ENCODE measurements at places on chromosomes 1 and 21.

DNA sequence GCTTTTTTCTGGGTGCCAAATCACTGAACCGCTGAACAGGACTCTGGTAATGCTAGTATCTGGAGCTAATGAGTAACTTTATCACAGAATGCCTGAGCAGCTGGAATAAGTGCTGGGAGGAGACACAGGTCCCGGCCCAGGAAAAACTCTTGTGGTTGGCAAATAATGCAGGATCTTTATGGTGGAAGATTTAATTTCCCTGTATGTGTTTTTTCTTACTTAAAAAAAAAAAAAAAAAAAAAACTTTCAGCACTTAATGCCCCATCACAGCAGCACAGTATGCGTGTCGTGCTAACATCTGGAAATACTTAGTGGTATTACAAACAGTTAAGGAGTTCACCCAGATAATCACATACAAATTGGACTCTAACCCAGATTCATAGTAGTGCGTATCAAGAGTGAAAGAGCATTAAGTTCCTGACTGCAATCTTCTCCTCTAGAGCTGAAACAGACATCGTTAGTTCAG is 220.7 kb downstream of the TOMM20 start:
- peak; percentile 85 for DNase-seq

DNA sequence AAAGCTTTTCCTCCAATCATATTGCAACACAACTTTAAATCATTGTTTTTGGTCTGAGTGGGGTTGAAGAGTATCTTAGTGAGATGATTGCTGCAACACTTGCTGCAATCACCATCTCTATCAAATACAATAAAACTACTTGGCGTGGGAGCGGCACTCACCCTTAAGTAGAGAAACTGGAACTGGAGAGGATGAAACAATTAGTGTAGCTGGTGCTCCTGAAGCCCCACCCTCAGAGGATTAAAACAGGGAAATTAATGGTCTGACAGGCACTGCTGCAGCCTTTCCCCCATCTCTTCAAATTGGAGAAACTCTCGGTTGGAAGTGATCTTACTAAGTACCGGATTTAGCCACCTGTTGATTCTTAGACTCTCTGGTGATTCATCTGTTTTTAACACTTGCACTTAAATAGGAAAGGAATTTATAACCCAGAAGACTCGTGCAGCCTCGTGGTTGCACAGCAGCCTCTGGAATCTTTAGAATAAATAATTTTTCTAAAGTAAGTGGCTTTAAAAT is 80.5 kb upstream of the KIF26B start:
- DNase-seq: no peak

DNA sequence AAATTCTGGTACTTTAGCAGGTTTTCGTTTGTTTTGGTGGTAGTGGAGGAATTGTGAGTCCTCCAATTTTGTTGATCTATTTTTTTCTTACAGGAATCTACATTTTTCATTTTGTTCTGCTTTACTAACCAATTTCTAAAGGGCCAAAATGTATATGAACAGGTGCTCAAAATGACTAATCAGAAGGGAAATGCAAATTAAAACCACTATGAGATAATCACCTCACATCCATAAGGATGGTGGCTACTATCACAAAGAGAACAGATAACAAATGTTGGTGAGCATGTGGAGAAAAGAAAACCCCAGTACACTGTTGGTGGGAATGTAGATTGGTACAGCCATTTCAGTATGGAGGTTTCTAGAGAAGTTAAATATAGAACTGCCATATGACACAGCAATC is 134.2 kb downstream of the LMO4 start:
- no peak for DNase-seq

DNA sequence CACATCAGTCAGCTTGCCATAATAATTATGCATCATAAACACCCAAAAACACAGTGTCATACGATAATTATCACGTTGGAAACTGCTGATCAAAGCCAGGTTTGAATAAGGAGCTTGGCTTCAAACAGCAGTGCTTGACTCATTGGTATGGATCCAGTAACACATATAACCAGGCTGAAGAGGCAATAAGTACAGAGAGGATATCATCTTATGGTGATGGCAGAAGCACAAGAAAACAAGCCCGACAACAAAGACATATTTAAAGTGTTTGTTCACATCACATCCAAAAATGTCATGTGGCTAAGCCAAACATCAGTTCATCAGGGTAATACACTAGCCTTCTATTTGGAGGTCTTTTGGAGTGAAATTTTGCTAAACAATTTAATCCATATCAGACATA is 389.7 kb downstream of the NCAM2 start:
- no peak for DNase-seq

DNA sequence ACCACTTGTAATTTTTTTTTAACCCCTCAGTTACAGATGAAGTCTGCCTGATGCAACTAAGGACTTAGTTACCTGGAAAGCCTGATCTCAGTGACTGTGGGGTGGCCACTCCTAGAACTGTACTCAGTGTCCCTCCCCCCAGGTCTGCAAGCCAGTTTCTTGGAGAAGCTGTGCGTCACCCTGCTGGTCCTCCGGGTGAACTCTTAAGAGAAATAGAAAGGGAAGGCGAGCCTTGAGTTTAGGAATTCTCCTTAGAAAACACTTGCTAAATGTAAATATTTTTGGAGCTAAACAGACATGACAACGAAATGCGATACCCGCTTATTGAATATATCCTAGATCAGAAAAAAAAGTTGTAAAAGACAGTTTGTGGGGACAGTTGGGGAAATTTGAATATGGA is 730 bp downstream of the SLC16A4 start:
- DNase-seq: no peak

DNA sequence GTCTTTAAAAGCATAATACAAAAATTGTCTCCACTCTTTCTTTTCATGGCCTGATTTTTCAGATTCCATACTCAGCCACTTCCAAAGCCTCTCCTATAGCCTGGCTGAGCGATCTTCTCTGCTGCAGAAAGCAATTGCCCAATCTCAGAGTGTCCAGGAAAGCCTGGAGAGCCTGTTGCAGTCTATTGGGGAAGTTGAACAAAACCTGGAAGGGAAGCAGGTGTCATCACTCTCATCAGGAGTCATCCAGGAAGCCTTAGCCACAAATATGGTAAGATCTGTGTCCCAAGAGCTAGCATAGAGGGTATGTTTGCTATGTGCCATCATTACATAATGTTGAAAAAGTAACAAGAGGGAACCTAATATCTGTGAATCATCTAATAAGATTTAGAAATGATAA is 130.7 kb upstream of the BMP8A start:
- DNase-seq: no peak

- no peak for DNase-seq
Measured at GRCh38 chr1:214028649-214029406, 41.1 kb downstream of the PROX1 start.

DNA sequence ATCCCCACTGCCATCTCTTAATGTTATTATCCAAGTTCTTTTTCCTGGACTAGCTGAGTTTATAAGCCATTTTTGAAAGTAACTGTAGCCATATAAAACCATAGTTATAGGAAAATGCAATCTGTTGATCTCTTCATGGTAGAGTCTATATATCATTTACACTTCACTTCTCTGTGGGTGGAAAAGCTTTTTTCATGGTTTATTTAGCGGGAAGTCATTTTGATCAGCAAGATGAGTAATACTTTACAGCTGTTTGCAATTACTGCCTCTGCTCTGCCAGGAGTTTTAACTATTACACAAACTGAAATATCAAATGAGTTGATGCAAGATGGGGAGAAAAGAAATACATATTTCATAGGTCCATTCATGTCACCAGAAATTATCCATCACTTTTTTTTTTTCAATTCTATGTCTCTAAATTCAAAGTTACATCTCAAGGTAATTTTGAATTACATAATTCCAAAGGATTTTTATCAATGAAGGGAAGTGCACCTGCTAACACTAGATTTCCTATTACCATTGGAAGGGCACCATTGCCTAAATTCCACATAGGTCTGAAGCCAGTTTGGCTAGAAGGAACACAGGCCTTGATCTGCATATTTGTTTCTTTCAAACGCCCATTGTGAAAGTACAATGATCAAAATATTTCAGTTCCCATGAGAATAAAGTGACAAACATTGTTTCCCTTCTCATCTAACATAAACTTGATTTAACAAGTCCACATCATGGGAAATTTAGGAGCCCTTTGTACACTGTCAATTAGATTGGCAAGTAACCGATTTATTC is 296.7 kb downstream of the ZNF326 start:
- DNase-seq: no peak

GRCh38 chr1:7508934-7509519 is 262.1 kb upstream of the VAMP3 start:
- no peak for DNase-seq

GRCh38 chr1:223549740-223550139 is 115.8 kb downstream of the CAPN8 start:
- no peak for DNase-seq

DNA sequence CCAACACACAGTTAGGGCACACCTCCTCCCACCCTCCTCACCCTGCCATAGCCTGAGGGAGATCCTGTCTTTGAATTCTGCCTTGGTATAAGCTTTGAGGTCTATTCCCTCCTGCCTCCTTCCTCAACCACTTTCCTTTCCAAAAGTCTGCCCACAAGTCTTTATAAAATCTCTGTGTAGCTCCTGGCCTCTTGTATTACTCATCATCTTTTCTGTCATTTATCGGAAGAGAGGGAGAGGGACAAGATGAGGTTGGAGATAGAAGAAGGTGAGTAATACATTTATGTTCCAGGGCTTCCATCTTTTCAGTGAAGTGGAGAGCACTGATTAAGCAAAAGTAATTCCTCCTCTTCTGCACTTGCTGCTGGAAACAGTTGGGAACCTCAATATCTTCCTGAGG is 30.5 kb upstream of the EFCAB14 start:
- no peak for DNase-seq

- DNase-seq: no peak
Measured at GRCh38 chr1:52203935-52204625, 62.2 kb downstream of the ZFYVE9 start.

DNA sequence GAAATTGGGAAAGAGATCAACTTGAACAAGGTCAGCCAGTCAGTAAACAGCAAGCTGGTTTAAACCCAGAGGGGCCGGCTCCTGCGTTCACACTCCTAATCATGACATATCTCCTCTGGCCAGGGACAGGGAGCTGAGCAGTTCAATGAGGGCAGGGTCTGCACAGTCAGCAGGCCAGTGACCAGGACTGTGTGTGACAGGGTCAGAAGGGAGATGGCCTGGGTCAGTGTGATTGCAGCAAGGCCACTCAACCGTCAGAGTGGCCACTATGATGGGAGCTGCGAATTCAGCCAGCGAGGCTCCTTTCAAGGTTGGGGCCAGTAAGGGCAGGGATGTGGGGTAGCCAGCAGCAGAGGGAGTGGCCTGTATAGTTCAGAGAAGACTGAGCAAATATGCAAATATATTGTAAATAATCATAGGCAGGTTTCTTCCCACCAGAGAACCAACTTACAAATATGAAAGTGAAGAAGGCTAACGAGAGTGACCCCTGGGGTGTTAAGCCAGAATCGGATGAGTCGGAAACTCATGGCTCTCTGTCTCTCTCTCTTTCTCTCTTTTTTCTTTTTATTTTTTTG is 20.0 kb downstream of the NOL9 start:
- no peak for DNase-seq

DNA sequence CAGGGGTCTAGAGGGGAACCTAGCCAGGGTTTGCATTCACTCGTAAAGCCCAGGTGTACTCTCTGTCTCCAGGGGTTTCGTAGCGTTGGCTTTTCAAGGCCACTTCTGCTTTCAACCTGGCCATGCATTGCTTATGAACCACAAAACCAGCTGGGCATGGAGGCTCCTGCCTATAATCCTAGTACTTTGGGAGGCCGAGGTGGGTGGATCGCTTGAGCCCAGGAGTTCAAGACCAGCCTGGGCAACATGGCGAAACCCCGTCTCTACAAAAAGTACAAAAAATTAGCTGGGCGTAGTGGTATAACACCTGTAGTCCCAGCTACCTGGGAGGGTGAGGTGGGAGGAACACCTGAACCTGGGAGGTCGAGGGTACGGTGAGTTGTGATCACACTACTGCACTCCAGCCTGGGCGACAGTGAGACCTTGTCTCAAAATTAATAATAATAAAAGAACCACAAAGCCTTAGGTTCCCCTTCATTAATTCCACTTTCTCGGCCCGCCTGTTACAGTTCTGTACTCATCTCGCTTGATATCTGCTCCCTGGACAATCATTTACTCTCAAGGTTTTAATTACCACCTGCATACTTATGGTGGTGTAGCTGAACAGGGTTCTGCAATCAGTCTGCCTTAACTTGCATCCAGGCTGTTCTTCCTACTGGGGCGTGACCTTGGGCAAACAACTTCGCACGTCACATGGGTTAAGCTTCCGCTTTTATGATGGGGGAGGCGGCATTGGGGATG is 6.1 kb downstream of the SLC16A4 start:
- DNase-seq: no peak

GRCh38 chr1:10451287-10451686 is 1.5 kb downstream of the CORT start:
- DNase-seq: peak; percentile 49

DNA sequence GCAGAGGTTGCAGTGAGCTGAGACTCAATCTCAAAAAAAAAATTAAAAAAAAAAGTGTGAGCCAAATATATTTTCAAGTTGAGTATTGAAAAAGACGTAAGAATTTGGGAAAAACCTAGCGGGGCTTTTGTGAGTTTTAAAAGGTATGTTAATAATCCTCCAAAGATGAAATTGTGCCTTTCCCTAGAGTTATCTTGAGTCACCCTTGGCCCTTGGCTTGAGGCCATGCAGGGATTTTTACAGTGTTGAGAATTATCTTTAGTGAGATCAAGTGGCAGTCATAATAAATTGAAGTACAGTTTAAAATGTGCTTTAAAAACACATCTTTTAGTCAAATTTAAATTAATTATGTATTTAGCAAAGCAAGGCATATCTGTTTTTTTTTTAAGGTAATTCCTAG is 32.7 kb downstream of the PPP2R5A start:
- no peak for DNase-seq

- no peak for DNase-seq
Measured at GRCh38 chr1:40703316-40703715, 11.8 kb downstream of the NFYC start.

GRCh38 chr21:29235714-29236197 is 63.0 kb upstream of the BACH1 start:
- DNase-seq: no peak

- DNase-seq: no peak
Measured at GRCh38 chr1:223651291-223651991, 14.1 kb downstream of the CAPN8 start.
